Activated CD8-positive, alpha-beta memory T cell treated with anti-CD3 and anti-CD28 coated beads, Interleukin-2, amount 50 U/mL, for 48 hours (primary cell): ENCODE measurements at places on chromosomes 16 and 17.
A peak's percentile ranks its signal among the peaks of the same experiment; 100 is the strongest.

GRCh38 chr16:74868501-74868900 lies 93.9 kb upstream of the FA2H start:
- no peak for DNase-seq

- DNase-seq = no peak
Measured at GRCh38 chr16:80163339-80163738, 377.5 kb upstream of the DYNLRB2 start.

GRCh38 chr16:74111456-74111982 lies 185.1 kb upstream of the PSMD7 start:
- no peak for DNase-seq

DNA sequence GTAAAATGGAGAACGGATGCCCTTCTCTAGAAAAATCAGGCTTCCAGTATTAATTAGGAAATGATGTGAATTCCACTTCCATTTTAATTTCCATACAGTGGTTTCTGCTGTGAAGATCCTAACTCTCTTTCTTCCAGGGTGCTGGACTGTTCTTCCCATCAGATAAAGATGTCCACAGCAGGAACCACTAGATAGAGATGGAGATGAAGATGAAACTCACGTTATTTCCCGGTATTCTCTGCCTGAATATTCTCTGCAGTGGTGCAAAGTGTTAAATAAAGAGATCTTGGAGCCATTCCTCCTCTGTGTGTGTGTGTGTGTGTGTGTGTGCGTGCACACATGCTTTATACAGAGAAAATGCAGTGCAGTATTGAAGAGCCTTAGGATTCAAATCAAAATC lies 727.5 kb downstream of the KCNJ2 start:
- DNase-seq = no peak

DNA sequence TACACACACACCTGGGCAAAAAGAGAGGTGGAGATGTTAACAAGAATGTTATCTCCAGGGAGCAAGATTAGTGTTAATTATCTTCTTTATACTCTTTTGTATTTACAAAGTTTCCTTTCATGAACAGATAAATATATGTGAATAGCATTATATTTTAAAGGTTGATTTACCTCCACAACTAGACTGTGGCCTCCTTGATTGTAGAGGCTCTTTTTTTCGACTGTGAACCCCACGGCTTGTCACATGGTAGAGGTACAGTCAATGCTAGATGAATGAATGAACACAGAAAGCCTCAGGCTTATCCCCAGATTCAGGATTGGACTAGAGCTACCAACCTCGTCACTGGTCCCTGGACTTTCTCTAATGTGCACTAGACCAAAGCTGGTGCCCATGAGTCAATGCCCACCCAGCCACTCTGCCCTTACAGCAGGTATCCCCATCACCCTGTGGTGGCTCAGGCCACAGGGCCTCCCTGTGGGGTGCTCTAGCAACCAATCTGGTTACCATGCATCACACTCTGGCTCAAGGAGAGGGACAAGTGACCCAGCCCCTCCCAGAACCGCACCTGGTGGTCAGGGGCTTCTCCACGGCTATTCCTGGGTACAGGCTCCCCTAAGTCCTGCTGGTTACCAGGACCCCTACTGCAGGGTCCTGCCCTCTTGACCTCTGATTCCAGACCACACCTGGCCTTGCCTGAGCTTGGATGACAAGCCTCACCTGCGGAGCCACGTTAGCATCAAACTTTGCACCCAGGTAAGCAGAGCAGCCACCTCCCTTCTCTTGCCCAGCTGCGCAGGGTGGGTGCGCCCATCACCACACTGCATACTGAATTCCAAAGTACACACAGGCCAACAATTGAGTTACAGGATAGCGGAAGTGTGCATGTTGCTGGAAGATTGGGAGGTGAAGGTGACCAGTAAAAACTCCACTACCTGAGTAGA lies 101.0 kb downstream of the CDYL2 start:
- no peak for DNase-seq

DNA sequence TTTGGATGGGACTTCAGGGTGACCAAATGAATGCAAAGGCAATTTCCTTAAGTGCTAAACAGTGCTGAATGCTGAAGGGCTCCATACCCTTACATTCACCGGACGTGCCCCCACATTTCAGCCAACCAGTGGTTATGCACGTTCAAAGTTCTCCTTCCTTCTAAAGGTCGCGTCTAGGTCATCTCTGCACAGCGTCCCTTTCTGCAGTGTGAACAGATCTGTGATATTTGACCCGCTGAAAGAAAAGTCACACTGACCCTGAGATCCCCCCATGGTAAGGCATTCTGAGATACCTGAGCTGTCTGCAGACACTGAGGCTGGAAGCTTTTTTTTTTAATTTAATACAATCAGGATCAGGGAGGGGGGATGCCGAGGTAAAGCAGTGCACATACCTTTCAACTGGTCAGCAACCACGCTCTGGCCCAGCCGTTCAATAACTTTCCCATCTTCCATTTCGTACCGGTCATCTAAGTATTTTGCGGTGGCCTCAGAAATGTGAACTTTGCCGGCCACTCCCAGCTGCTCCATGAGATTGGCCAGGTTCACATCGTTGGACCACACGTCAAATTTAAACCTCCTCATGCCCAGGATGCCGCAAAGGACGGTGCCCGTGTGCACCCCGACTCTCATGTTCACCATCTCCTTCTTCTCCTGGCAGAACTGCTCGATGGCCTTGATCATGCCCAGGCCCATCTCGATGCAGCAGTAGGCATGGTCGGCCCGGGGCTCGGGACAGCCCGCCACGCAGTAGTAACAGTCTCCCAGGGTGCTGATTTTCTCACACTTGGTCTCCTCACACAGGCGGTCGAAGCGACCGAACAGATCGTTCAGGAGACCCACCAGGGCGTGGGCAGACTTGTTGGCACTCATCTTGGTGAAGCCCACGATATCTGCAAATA lies 2.6 kb downstream of the ADCY9 start:
- DNase-seq = no peak

DNA sequence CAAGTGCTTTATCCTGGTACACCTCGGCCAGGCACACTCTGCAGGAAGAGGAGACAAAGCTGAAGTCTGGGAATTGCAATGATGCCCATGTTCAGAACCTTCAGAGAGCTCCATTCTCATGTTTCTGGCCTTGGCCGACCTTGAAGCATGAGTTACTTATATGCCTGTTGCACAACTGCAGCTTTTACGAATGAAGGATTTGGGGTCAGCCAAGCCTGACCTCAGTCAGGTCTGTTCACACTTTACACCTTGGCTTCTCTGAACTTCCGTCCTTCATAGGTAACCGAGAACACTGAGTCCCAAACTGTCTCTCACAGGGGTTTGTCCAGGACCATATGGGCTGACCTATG lies 66.7 kb downstream of the GTF3C1 start:
- no peak for DNase-seq

DNA sequence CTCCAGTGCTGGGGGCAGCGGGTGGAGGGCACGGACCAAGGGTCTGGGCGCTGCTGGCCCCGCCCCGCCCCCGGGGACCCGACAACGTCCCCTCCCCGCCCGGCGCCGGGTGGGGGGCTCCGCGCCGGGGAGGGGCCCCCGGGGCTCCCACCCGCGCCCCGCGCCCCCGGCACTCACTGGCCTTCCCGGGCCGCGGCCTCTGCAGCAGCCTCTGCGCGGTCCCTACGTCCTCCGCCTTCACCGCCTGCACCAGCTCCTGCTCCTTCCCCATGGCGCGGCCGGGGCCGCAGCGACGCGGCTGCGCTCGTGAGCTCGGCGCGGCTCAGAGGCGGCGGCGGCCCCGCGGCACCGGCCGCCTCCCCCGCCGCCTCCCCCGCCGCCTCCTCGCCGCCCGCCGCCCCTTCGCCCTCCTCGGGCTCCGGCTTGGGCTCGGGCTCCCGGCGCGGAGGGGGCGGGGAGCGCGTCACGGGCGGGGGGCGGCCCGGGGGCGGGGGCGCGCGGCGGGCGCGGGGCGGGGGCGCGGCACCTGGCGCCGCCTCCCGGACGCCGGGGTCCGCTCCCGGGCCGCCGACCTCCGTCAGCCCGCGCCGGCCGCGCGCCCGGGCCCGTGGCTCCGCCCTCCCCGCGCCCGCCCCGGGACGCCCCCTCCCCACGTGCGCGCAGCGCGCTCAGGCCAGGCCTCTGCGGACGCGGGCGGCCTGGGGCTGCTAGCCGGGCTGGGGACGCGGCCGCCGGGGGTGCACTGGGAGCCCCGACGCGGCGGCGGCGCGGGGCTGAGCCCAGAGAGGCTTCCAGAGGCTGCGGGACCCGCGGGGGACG lies at the start of gene CASKIN1:
Gene CASKIN1, minus strand, starts transcription at position 444 of the 819 bp plus-strand sequence. Its CDS starts 173 bp downstream, at position 271.
- DNase-seq = no peak

- peak; percentile 81 for DNase-seq
Measured at GRCh38 chr16:29290631-29291247, 115.8 kb downstream of the NPIPB11 start.
